Uterus (tissue), 4 donors: ENCODE measurements at places on chromosomes 12 and 14. TPM values are rescaled to one million over a fixed set of nuclear protein-coding genes. Genes with fewer than 3 reads are reported as not detected.
A peak's percentile ranks its signal among the peaks of the same experiment; 100 is the strongest.

Gene SYCP3
- total RNA-seq: 0.14 TPM

DNA sequence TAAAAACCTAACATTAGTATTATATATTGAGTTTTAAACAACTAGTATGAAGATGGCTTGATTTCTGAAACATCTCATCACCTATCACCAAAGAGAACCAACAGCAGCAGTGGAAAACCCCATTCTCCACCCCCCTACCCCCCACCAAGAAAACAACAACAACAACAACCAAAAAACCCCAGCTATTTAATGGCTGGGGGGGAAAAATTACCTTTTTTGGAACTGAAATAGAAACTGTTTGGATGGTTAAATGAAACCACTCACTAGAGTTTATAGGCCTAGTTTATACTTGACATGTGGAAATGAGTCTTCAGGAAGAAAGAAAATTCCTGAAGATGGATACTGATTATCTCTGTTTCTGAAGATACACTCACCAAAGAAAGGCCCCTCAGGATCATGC lies 30.3 kb downstream of the PPP2R5E start:
- no peak for DNase-seq

DNA sequence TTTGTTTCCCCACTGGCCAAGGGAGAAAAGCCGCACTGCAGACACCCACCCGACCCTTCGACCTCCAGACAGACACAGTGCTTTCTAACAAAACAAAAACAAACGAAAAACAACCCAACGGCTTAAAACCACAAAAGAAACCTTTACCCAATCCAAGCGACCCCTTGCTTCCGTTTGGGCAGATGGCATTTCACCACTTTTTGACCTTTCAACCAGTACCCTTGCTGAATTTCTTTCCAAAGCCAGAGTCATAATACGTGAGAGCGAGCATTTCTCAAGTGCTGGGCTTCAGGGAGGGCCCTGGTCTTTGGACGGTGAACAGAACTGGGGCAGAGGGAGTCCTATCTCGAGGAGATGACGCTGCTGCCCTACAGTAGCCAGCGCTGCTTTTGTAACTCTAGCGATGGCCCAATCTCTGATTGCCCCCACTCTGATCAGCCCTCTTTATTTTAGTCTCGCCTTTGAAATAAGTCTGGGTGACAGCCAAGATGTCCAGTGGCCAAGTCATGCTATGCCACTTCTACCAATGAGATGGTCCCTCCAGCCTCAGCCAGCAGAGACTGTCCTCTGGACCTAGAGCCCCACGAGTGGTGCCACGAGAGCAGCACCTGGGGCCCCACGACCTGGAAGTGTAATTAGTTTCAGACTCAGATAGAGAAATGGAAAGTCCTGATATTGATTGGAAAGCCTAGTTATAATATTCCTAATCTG lies 21.9 kb upstream of the ADIPOR2 start:
- no peak for DNase-seq

DNA sequence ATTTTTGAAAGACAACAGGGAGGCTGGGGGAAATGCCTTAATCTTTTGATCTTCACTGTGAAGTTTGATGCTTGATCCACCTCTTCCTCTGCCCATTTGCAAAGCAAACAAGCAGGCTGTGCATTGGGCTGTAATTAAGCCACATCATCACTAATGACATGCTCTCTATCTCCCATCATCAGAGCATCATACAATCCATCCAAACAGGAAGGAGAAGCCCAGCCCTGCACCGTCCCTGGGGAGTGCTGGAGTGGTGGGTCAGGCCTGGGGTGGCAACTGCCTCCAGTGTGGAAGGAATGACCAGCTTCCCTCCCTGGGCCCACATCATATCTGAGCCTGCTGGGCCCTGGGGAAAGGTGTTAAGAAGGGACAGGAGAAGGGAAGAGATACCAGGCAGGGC lies 6.9 kb upstream of the KRT74 start:
- no peak for DNase-seq

DNA sequence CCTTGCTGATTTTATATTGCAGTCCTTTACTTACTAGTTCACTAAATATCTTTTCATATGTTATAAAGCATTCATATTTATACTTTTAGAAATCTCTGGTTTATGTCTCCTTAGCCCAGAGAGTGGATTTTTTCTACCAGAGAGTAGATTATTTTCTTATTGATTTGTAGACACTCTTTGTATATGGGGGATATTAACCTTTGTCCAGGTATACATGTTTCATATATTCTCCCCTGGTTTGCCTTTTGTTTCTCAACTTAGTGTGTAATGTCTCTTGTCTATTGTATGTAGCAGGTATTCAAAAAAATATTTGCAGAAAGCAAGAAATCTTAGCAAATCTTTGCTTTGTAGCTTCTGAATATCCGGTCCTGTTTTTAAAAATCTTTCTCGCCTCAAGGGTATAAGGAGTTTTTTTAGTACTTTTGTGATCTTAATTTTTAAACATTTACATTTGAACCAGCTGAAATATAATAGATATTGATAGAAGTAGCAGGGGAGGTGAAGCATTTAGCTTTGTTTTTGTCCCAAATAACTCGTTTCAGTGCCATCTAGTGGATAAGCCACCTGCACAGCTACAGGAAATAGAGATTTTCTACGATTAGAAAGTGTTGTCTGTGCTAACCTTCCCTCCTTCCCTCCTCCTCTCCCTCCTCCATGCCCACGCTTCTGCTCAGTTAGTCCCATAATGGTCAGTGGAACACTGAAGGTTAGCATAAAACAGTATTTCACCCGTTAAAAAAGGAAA lies 97.0 kb downstream of the PHETA1 start:
- no peak for DNase-seq

GRCh38 chr14:61121355-61121787 lies 140.3 kb downstream of the SLC38A6 start:
- DNase-seq: no peak

- no peak for DNase-seq
Observed at GRCh38 chr12:27271206-27271605, 27.1 kb downstream of the STK38L start.

Gene UBE2N
- 22.4 TPM for total RNA-seq

- DNase-seq: no peak
Observed at GRCh38 chr14:38989922-38990546, 113.0 kb downstream of the SEC23A start.

GRCh38 chr12:94980577-94980976 lies 22.9 kb downstream of the NDUFA12 start:
- DNase-seq: no peak

GRCh38 chr14:76352639-76353281 lies 23.2 kb upstream of the ESRRB start:
- DNase-seq: peak; percentile 44
